ENCODE measurements at places on chromosomes 5 and 9.

- no peak for DNase-seq
Observed at GRCh38 chr9:130579738-130580463, 524 bp downstream of the FUBP3 start.

- DNase-seq, result no peak
Observed at GRCh38 chr5:68047035-68047434, 168.5 kb upstream of the PIK3R1 start.

GRCh38 chr5:160747559-160747958, 104.5 kb downstream of the ATP10B start:
- DNase-seq, result no peak

GRCh38 chr5:139457653-139458306, 4.8 kb downstream of the ECSCR start:
- DNase-seq, result no peak

GRCh38 chr5:104541141-104541785, 978.7 kb upstream of the NUDT12 start:
- DNase-seq, result no peak

DNA sequence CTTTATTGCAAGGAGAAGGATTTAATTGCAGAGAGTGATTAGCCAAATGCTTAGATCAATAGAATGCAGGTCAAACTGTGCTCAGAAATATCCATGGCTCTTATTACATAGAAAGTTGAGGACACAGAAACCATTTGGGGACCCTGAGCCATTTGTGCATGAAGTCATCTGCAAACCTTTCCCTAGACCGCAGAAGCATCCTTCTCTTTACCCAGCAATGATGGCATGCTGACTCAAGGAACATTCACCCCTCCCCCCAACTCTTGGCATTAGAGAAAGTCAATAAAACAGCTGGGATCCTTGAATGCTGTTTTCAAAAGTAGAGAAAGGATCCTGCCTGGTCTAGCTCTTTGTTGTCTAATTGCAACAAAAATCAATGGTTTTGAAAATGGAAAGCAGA, 73.5 kb downstream of the PPP2R2B start:
- no peak for DNase-seq

- no peak for DNase-seq
Observed at GRCh38 chr5:15694696-15695214, 194.8 kb downstream of the FBXL7 start.

GRCh38 chr5:134177369-134178095, 782 bp upstream of the SKP1 start:
- DNase-seq, result no peak

- DNase-seq, result no peak
Observed at GRCh38 chr5:11400316-11400715, 503.9 kb downstream of the CTNND2 start.

- peak; percentile 37 for DNase-seq
Observed at GRCh38 chr9:72396247-72397091, 31.5 kb upstream of the ZFAND5 start.

DNA sequence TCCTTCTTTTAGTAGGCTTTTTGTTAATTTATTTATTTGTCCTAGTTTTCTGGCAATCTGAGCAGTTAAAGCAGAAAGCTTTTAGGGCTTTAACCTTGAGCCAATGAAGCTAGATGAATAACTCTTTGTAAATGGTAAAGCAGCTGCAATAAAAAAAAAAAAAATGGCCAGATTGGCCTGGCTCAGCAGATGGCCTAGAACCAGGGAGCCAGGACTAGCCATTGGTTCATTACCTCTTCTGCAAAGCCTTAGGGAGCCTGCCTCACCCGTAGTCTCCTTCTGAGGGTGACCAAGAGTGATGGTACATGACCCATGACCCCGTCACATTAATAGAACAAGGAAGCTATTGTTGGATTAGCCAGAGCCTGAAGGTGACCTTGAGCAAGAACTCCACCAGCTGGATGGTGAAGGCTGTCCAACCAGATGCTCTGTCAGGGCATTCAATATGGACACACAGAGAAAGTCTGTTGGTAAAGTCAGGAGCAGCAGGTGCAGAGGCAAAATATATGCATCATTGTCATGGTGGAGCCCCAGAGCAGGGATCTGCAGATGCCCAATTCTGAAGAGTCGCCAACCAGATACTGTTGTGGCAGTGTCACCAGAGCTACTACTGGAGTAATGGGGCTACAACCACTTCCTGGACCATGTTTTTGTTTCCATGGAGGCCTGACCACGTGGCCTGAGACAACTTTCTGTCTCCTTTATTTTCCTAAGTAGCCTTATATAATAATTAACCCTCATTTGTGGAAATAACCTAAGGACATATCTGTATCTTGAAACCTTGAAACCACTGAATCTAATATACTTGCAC, 100.7 kb downstream of the MTX3 start:
- no peak for DNase-seq

DNA sequence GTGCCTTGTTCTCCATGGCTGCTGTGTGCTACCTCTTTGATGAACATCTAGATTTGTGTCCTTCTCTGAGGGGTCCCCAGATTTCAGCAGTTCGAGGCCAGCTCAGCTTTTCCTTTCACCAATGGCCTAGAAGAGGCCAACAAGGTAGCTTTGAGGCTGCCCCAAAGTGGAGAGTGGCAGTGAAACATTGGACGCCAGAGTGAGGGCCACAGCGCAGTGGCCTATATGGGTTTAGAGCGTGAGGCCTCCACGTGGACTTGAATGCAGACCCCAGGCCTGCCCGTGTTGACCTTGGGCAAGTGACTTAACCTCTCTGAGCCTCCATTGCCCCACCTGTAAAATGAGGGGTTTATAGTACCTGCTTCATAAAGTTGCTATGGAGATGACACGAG, 11.8 kb downstream of the MYOZ3 start:
- DNase-seq, result no peak

DNA sequence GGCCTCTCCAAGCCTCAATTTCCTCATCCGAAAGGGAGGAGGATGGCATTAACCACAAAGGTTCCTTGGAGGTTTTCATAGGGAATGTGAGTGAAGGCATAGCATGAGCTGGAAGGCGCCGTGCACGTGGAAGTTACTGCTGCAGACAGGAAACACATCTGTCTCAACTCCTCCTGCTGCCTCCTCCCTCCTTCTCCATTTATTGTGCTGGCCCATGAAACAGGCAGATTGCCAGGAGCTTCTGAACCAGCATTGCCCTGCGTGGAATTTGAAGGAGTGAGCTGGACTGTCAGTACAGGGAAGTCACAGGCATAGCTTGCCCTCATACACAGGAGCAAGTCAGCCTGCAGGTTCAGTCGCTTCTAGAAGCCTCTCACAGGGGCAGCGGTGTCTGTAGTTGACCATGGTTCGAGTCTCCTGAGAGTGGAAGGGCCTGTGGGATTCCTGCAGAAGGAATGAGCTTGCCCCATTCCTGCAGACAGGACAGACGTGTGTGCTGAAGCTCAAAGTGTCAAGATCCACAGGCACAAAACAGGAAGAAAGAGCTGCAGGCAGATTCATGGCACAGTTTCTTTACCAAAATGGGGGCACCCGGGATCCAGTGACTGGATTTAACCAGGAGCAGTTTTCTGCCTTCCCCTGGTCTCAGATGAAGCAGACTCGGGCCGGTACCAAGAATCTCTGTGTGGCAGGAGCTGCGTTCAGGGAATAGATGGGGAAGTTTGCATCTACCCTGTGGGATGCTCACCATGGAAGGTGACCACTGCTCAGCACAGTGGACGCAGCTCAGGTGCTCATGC, 48.7 kb upstream of the CTSL start:
- DNase-seq, result peak; percentile 82

GRCh38 chr5:97525780-97526179, 342.7 kb upstream of the RIOK2 start:
- peak; percentile 35 for DNase-seq

GRCh38 chr5:34627794-34628193, 28.3 kb upstream of the RAI14 start:
- DNase-seq, result no peak

GRCh38 chr9:113584428-113585084, 121.0 kb downstream of the RGS3 start:
- no peak for DNase-seq

- DNase-seq, result no peak
Observed at GRCh38 chr5:51487952-51488351, 104.7 kb downstream of the ISL1 start.

- peak; percentile 6 for DNase-seq
Observed at GRCh38 chr9:27108981-27109541, at the start of gene TEK. TEK (plus strand) TSS chr9:27109225; CDS start chr9:27109591, 366 bp downstream.

- DNase-seq, result no peak
Observed at GRCh38 chr5:101284736-101285375, 381.8 kb upstream of the ST8SIA4 start.

DNA sequence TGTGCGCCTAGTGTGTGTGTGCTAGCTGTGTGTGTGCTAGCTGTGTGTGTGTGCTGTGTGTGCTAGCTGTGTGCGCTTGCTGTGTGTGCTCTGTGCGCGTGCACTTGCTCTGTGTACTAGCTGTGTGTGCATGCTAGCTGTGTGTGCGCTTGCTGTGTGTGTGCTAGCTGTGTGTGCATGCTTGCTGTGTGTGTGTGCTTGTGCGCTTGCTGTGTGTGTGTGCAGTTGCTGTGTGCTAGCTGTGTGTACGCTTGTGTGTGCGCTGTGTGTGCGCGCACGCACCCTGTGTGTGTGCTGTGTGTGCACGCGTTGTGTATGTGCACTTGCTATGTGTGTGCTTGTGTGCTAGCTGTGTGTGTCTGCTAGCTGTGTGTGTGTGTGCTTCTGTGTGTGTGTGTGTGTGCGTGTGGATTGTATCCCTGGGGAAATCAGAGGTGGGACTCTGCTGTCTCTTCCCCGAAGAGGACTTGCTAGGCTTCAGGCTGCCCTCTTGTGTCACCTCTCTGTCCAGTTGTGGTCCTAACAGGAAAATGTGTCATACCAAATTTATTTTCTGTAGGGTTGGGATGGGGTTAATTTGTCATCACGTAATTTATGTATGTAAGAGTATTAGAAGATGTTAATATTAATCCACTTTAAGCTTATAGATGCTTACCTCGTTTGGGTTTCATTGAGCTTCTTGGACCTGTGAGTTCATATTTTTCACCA, 38.9 kb downstream of the TPPP start:
- DNase-seq, result no peak

GRCh38 chr9:113528811-113529210, 65.3 kb downstream of the RGS3 start:
- DNase-seq, result no peak

- DNase-seq, result peak; percentile 74
Observed at GRCh38 chr9:119556129-119556875, 187.1 kb upstream of the BRINP1 start.

GRCh38 chr9:134618163-134618832, 23.3 kb upstream of the COL5A1 start:
- no peak for DNase-seq

DNA sequence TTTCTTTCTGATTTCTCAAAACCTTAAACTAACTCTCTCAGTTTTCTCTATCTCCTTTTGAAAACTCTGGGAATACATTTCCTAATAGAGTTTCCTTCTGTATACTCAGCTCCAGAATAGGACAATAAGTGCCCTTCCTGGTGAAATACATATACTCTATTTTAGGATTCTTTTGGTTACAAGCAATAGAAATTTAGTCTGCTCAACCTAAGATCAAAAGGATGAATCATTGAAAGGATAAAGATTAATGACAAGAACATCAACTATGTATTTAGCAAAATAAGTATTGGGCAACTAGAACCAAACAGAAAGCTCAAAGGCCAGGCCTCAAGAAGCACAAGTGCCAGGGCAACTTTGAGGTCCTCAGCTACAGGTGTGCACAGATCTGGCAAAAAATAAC, 127.1 kb downstream of the ADAMTSL1 start:
- no peak for DNase-seq

DNA sequence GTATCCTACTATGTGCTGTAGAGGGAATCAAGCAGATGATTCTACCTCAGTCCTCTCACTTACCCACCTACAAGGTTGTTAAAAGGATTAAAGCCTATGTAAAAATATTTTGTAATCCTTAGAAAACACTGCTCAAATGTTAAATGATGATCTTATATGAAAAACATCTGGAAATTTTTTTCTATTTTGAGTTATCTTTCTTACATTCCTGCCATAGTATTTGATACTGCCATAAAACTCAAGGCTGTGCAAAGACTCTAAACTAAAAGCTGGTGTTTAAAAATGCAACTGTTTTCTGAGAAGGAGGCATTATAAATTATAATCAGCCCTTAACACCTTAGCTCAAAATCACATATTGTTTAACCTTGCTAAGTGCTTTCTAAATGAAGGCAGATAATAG, 474.2 kb downstream of the PRELID2 start:
- DNase-seq, result no peak

DNA sequence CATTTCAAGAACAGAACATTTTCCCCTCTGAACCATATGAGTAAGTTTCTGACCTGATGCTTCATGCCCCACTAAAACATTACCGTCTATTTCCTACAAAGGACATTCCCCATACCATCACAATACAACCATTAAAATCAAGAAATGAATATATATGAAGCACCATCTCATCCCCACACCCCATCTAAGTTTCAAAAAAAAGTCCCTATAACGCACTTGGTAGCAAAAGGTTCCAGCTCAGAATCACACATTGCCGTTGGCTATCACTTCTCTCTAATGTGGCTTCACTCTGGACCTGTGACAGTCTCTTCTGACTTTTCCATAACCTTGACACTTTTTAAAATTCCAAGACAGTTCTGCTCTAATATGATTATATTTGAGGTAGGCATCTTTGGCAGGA, 5.9 kb downstream of the EMB start:
- DNase-seq, result no peak

GRCh38 chr9:89036383-89036782, 45.1 kb downstream of the S1PR3 start:
- DNase-seq, result peak; percentile 64

- DNase-seq, result peak; percentile 38
Observed at GRCh38 chr5:135032999-135033861, 798 bp downstream of the PITX1 start.

DNA sequence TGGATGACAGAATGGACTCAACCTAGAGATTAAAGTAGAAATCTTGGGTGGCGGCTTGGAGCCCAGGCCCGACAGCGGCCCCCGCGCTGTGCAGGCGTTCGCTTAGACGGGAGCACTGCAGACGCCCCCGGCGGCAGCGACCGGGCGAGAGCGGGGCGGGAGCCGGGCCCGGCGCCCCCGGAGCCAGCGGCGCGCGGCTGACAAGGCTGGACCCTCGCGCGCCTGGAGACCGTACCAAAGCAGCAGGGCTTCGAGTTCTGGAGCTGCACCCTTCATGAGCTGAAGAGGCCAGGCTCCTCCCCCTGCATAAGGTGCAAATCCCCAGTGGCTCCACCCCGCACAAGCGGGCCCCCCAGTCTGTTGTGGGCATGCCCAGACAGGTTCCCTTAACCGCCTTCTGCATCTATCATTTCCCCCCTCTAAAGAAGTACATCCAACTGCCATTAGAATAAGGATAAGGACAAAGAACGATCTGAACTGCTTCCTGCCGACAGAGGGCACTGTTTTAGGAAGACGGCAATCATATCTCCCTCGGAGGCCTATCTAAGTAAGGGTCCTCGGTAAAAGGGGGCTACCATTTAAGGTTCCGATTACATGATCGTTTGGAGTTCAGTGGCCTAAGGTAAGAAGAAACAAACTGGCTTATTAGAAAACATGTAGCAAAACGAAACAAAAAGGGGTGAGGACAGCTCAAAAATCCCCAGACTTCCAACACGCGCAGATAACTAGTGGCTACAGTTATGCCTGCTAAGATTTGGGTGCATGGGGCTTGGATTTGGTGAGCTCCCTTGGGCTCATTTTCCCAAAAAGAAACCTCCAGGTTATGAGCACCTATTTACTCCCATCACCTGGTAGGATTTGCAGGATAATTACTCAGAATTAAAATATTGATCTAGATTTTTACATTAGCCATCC, 66.3 kb downstream of the RGMB start:
- no peak for DNase-seq

- DNase-seq, result no peak
Observed at GRCh38 chr9:4090491-4090890, 209.4 kb downstream of the GLIS3 start.

All from suppressor macrophage (primary cell).